ENCODE measurements at places on chromosomes 12 and 14.

- DNase-seq, result no peak
Observed at GRCh38 chr12:65392491-65392890, 114.0 kb downstream of the MSRB3 start.

- no peak for DNase-seq
Observed at GRCh38 chr12:14278294-14278953, 87.1 kb upstream of the ATF7IP start.

GRCh38 chr14:95157048-95157326, 342 bp downstream of the DICER1 start:
- DNase-seq, result no peak

GRCh38 chr14:66955159-66955558, 234.1 kb upstream of the GARIN2 start:
- DNase-seq, result no peak

DNA sequence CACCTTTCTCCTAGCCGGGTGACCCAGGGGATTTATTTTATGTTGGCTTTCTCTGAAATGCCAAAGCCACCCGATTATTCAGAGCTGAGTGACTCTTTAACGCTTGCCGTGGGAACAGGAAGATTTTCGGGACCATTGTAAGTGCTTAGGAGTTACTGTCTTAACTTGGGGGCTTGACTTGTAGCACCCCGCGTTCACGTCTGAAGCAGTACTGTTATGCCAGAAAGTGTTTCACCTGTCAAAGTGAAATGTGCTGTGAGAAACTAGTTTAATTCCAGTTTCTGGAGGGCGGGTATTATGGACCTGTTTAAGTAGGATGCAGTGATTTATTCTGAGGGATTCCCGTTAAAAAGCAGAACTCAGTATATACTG, 218 bp downstream of the LYSET start:
- no peak for DNase-seq

GRCh38 chr14:68594737-68595380, 198.0 kb downstream of the ZFP36L1 start:
- DNase-seq, result no peak

- DNase-seq, result peak; percentile 61
Observed at GRCh38 chr14:106518054-106518943, 991.9 kb downstream of the TMEM121 start.

DNA sequence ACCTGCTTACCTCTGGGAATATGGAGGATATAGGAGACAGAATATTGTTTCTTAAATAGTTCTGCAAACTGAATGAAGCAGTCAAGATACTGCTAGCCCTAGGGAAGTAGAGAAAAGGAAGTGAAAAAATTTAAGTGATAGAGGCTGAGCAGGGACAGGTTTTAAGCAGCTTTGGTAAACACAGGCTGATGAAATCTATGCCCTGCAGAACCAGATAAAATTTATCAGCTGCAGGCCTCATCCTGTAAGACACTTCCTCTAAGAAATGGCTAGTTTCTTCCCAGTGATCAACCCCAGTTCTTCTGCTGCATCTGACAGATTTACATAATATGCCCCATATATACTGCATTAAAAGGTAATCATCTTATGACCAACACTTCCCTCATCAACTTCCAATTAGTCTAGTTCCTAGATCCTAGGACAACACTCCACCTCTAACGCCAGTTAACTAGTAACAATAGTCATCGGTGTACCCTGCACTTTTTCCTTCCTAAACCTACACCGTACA, 1.3 kb upstream of the ESYT1 start:
- no peak for DNase-seq

DNA sequence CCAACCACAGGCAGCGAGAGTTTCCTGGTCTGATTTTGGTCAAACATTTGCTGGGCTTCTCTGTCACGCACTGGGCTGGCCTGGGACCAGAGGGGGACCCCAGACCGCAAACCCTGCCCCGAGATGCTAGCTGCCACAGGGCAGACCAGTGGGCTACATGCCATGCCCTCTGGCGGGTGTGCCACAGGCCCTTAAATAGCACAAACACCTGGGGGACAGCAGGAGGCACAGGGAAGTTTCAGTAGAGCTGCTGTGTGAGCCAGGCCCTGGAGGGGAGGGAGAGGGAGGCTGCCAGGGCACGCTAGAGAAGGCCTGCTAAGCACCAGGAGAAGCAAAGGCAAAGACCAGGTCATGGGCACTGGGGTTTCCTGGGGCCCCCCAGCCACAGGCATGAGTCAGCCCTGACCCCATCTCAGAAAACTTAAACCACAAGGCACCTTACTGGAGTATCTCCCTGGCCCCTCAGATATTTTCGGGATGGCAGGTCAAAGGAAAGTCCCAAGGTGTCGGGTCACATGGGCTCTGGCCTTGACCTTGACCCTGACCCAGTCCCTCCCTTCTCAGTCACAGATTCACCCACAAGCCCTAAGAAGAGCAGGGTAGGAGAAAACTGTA, 29.2 kb downstream of the ITPK1 start:
- no peak for DNase-seq

GRCh38 chr14:68373847-68374444, 418.9 kb downstream of the ZFP36L1 start:
- no peak for DNase-seq

GRCh38 chr12:127044836-127045235, 1222.1 kb upstream of the TMEM132C start:
- no peak for DNase-seq

DNA sequence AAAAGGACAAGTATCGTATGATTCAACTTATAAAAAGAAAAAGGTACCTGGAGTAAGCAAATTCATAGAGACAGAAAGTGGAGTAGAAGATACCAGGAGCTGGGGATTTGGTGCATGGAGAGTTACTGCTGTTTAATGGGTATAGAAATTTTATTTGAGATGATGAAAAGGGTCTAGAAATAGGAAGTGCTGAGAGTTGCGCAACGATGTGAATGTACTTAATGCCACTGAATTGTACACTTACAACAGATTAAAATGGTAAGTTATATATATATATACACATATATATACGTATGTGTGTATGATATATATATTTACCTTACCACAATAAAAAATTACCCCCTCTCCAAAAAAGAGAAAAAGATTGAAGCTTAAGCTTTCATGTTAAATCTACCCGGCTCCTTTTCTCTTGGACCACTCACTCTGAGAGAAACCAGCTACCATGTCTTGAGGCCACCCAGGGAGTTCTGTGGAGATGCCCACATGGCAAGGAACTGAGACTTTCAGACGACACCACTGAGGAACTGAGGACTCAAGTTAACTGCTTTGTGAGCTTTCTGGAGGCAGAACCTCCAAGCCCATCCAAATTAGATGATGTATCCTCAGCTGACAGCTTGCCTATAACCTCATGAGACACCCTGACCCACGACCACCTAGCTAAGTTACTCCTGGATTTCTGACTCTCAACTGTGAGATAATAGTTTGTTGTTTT, 130.0 kb upstream of the BTG1 start:
- DNase-seq, result no peak

DNA sequence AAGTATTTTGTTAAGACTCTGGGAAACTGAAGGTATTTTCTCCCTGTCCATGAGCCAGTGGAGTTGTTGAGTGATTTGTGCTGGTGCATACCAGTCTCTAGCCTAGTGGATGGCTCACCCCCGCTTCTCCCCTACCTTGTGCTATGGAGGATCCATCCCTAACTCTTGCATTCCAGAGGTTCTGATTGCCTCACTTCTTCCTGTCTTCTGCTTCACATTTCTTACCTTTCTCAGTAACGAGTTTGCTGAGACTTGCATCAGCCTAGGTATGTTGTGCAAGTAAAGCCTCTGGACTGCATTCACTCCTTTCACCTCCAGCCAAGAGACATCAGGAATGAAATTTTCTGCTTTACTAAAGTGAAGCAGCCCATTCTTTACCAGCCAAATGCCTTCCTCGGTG, 391.6 kb downstream of the ZFP36L1 start:
- no peak for DNase-seq

DNA sequence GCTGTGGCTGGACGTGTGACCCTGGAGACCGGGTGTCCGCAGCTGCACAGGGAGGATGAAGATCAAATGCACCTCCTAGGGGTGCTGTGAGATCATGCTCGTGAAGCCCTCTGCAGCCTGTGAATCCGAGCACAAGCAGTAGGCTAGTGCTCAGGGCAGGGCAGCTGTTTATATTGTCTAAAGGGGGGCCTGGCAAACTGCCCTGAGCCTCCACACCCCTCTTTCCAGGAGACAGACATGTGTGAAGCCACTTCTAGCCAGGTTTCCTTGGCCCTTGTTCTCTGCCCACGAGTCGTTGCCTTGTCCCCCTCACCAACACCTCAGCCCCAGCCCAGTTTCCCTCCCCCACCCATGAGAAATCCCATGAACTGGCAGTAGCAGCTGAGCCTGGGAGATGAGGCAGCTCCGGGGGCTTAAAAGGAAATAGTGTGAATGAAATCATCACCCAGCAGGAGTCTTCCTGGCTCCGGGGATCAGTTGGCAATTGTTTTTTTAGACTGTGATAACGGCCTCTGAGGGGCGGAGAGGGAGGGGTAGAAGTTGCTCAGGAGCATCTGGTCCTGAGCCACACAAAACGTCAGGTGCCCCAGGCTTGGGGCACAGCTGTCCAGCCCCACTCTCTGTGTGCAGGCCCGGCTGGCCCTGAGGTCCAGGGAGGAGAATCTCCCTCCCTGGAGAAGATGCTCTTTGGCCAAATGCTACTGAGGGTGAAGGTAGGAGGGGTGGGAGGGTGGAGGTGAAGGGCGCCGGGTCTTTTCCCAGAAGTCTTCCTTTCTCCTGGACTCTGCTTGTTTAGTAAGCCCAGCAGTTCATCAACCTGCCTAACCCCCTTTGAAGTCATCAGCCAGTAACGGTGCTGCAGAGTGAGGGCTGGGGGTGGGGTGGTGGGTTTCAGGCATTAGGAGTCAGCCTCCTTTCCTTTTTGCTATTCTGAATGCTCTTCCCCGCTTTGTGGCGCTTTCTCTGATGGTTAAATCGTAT, 4.0 kb downstream of the FGF6 start:
- no peak for DNase-seq

- no peak for DNase-seq
Observed at GRCh38 chr14:76015668-76016067, 30.1 kb downstream of the IFT43 start.

- no peak for DNase-seq
Observed at GRCh38 chr12:46904406-46905238, 78.8 kb upstream of the SLC38A4 start.

DNA sequence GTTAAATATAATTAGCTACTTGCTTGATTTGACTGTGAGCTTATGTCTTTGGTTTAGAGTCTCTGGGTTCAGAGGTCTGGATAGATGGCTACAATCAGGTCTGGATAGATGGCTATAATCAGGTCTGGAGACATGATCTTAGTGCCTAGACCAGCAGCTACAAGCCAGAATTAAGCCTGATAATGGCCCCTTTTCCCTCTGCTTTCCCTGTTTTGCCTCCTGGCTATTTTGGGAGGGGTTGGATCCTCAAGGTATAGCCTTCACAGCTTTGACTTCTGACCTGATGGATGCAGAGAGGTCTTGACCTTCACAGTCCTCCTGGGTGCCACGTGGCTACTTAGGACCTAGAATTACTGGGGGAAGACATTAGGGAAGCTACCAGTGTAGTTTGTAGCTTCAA, 877.7 kb downstream of the GALC start:
- DNase-seq, result no peak

DNA sequence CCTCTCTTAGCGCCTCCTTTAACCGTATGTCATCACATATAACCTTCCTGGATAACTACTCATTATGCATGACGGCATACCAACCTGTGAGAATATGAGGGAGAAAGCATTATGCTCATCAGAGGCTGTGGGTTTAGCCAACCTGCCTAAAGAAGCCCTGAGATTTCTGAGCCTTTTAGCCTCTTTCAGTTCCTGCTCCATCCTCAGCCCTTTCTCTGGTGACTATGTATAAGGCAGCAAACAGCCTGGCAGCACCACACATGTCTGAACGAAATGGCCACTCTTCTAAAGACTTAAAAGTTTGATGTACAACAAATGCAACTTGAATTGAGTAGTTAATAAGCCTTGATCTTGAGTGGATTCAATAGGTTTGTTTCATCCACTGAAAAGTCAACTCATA, 64.8 kb upstream of the SOX5 start:
- DNase-seq, result no peak

GRCh38 chr12:76866726-76867125, 12.1 kb downstream of the CSRP2 start:
- DNase-seq, result no peak
